ENCODE measurements at places on chromosomes 7 and 10. TPM values are rescaled to one million over a fixed set of nuclear protein-coding genes. Genes with fewer than 3 reads are reported as not detected.

DNA sequence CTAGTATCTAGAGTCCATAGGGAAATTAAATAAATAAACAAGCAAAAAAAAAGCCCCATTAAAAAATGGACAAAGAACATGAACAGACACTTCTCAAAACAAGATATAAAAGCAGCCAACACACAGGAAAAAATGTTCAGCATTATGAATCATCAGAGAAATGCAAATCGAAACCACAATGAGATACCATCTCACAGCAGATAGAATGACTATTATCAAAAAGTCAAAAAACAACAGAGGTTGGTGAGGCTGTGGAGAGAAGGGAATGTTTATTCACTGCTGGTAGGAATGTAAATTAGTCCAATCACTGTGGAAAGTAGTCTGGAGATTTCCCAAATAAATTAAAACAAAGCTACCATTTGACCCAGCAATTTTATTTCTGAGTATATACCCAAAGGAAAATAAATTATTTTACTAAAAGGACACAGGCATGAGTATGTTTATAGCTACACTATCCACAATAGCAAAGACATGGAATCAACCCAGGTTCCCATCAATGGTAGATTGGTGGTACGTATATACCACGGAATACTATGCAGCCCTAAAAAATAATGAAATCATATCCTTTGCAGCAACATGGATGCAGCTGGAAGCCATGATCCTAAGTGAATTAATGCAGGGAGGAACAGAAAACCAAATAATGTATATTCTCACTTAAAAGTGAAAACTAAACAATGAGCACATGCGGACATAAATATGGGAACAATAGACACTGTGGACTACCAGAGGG is 366.5 kb upstream of the SEMA3C start:
- DNase-seq = no peak

- no peak for DNase-seq
Measured at GRCh38 chr10:127034790-127035189, 129.6 kb downstream of the DOCK1 start.

DNA sequence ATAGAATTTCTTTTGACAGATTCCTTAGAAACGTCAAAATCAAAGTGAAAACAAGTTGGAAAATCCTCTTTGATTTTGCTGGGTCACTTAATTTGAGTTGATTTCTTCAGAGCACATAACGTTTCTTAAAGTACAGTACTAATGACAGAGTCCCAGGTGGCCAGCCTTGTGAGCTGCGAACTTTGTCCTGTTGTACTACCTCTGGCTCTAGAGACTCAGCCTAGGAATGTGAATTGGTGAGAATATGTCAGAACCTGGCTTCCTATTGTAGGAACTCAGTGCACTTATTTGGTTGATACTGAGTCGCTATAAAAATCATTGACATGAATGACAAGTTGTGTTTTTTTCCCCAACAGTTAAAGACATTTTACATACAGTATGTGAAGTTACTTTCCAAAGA is 20.2 kb downstream of the SDK1 start:
- no peak for DNase-seq

- DNase-seq = no peak
Measured at GRCh38 chr7:51251290-51251689, 65.3 kb downstream of the COBL start.

Gene TBX20
- total RNA-seq = 126 TPM

DNA sequence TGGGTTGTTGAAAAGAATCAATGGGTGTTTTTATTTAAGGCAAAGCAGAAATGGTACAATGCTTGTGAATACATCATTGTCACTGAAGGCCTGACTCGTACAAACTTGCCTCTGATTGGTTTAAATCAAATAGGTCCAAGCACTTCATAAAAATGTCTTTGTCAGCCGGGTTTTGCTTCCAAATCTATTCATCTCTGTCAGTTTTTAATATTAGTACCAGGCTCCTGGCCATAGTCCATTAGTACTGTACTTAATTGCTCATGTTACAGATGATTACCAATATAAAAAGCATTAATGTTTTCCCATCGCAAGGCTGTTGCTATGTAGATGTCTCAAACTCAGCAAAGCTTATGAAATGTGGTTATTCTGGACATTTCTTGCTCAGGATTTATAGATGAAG is 171.9 kb downstream of the ARID5B start:
- DNase-seq = no peak
